ENCODE measurements at places on chromosomes 6 and 20.

DNA sequence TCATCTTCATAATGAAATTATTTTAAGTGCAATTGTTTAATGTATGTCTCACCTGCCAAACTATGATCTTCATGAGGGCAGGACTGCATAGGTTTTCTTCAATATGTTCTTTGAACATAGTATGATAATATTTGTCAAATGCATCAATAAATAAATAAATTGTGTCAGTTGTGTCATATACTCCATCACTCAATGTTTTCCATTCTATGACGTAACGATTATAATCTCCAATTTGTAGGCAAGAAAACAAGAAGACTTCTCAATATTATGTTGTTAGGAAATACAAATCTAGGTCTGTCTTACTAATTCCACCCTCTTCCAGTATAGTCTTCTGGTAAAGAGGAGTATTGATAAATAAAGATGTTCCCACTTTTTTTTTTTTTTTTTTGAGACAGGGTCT lies 858.1 kb downstream of the MAFB start:
- DNase-seq = no peak

DNA sequence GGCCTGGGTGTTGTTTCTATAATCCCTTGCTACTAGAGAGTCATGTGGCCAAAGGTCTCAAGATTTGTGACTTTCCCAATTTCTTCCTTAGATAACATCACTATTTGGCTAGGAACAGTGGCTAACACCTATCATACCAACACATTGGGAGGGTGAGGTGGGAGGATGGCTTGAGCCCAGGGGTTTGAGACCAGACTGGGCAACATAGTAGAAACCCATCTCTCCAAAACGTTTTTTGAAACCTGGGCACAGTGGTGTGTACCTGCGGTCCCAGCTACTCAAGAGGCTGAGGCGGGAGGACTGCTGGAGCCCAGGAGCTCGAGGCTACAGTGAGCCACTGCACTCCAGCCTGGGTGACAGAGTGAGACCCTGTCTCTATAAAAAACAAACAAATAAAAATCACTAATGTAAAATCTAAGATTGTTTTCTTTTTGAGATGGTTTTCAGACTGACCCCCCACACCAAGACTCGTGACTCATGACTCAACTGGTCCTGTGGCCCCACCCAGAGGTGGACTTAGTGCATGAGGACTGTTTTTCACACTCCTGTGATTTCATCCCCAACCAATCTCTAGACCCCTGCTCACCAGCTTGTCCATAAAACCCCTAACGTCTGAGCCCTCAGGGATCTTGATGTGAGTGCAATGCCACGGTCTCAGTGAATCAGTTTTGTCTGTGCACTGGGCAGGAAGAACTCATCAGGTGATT lies 48.3 kb upstream of the KIF16B start:
- DNase-seq = no peak

GRCh38 chr20:57118964-57119363 lies 147.5 kb downstream of the BMP7 start:
- DNase-seq = no peak

DNA sequence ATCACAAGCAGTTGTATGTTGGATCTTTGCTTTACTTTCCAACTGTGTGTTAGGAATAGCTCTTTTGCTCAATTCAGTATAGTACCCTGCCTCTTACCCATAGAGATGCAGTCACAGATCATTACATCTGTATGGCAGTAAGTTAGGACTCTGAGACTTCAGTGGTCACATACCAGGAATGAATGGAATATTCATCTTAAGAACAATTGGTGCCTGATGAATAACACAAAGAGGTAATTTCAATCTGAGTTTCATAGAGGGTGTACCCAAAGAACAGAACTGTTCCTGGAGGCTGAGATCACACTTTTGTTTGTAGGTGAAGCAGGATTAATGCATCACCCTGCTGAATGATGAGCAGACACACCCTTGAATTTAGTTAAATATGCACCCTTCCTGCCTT lies 28.7 kb upstream of the KIF13A start:
- DNase-seq = no peak

DNA sequence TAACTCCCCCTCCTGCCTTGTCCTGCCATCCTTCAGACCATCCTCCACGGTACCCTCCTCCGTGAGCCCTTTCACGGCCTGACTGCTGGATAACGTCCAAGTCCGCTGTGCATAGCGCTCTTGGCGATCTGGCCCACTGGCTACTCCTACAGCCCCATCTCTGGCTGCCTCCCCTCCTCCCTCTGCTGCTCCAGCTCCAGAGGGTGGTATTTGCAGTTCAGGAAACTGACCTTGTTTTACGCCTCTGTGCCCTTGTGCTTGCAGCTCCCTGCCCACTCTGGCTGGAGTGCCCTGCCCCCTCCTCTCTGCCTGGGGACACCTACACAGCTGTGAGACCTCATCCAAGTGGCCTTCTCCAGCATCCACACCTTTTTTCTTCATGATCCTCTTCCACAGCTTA lies 6.5 kb upstream of the RREB1 start:
- DNase-seq = no peak

All from tibial artery (tissue), 4 donors.